ENCODE measurements at places on chromosomes 6 and 20.

DNA sequence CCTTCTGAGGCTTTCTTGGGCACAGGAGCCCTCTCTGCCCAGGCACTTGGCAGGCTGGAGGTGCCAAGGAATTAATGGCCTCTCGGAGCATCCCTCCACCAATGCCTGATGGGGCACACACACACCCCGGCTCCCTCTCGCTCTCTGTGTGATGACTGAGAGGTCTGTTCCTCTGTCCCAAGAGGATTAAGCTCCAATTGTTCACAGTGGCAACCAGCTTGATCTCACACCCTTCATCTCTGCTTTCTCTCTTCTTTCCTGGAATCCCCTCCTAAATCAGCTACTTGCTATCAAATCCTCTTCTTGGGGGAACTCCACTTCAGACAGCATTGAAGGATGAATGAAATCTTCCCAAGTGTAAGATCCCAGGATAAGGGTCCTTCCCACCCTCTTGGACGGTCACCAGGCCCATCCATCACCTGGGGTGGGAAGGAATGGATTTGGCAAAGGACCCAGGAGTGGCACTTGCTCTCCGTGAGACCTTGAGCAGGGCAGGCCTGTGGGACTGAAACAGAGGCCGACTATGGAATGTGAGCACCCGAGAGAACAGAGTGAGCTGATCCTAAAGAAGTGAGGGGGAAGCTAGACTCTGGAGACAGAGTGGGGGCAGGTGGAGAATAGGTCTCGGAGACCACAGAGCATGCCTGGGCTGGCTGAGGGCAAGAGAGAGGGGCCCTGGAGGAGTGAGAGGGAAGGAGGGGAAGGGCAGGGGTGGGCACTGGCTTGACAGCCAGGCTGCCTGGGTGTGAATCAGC is 93.6 kb downstream of the GRM4 start:
- DNase-seq, result no peak

- DNase-seq, result no peak
Measured at GRCh38 chr6:78611886-78612480, 255.4 kb upstream of the IRAK1BP1 start.

DNA sequence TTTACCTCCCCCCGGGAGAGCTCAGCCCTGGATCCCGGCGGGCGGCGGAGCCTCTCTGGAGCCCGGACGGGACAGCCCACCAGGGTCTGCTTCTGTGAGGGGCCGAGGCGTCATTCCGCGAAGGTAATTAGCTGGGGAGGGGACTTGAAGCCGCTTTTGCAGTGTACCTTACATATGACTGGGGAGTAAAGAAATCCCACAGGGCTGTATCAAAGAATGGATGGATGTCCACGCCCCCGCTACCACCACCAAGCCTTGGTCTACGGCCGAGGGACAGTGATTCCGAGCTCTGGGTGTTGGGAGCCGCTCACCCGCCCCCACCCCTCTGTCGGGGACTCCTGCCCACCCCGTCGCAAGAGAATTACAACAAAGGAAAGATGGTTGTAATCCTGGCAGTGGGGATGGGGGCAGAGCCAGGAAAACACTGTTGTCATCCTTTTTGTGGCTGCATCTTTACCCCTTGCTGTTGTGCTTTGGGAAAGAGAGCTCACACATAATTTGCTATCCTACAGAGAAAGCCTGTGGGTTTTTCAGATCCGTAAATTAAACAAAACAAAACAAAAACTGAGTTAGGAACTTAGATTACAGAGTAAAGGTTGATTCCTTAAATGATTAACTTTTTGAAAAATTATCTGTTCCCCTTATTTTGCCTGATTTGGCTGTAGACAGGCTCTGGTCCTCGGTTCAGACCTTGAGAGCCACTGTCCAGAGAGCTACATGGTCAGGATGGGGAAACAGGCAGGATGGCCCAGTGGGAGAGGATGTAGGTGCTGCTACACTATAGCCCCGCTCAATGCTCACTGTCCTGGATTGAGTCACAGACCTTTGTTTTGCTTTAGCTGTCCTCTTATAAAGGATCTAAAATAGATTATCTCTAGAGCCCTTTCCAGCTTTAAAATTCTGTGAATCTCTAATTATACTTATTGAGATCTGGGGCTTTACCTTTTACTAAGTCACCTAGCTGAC is 997 bp upstream of the FBXO30 start:
- no peak for DNase-seq

DNA sequence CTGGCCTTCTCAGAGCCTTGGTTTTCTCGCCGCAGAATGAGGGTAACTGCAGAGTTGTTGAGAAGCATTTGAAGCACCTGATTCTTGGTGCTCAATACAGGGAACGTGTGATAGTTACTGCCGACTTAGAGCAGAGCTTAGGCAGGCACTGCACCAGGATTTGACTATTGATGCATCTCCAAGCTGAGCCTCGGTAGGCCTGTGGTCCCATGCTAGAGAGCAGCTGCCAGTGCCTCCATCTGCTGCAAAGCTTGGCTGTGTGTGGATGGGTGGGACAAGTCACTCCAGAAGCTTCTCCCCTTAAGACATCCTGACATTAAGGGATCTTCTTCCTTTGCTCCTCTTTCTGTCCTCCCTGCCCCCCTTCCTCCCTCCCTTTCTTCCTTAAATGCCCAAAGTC is 40.9 kb downstream of the FAM209B start:
- no peak for DNase-seq

DNA sequence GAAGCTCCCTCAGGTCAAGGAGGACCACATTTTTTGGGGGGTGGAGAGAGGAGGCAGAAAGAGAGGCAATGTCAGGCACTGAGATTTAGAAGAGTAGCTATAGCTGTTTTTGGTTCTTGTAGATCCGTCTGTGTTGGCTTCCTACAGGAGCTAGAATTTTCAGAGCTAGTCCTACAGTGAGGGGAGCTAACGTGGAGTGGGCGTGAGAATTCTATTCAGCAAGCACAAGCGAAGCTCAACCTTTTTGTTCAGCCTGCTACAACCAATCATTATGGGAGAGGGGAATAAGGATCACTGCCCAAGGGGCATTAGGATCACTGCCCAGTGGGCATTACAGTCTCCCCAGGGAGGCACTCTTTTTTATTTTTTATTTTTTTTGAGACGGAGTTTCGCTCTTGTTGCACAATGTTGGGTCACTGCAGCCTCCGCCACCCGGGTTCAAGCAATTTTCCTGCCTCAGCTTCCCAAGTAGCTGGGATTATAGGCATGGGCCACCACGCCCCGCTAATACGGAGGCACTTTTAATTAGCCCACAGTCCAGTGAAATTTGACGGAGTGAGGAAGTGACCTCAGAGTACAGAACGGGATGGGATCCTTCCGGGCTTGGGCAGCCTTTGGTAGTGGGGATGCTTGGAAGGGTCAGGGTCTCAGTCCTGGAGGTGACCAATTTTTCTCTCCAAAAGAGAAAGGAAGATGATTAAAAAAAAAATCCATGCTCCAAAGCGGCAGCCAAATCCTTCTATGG is 1.1 kb upstream of the PANK2 start:
- no peak for DNase-seq

DNA sequence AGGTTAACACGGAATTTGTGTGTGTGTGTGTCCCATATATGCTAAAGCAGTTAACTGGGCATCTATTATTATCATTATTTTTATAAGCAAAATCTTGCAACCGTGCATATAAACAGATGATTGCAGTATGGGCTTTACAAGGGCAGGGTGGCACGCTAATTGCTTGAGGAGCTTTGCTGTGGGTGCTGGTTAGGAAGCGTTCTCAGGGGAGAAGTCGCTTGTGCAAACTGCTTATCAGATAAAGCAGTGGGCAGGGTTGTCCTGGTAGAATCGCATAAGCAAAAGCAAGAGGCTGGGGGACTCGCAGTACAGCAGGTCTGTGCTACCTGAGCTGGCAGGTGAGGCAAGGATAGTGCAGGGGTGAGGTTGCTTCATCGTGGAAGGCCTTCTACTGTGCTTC is 9.7 kb upstream of the CCN6 start:
- no peak for DNase-seq

DNA sequence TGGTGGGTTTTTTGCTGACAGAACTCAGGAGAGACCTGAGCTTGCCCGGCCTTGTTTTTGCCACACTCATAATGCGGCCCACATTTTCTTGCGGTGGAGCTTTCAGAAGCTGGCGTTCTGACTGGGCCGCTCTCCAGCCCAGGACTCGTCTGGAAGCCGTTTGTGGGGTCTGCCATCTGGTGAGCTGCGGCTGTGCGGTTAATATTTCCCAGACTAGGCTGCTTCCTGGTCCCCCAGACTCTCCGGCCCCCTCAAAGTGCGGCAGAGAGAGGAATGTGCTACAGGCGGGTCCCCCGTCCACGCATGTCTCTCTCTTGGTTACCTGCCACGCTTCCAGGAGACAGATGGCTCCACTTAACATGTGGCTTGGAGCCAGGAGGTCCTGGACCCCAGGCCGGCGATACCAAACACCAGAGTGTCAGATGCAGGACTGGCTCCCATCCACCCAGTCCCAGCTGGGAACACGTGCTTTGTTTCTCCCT is 128.9 kb upstream of the PMEPA1 start:
- peak; percentile 23 for DNase-seq

GRCh38 chr20:51542571-51543421 is at the start of gene NFATC2:
NFATC2 (minus strand) TSS chr20:51542719; CDS start chr20:51542499, 220 bp downstream.
- peak; percentile 77 for DNase-seq

- DNase-seq, result no peak
Measured at GRCh38 chr20:46349742-46350056, 41.4 kb upstream of the CDH22 start.

DNA sequence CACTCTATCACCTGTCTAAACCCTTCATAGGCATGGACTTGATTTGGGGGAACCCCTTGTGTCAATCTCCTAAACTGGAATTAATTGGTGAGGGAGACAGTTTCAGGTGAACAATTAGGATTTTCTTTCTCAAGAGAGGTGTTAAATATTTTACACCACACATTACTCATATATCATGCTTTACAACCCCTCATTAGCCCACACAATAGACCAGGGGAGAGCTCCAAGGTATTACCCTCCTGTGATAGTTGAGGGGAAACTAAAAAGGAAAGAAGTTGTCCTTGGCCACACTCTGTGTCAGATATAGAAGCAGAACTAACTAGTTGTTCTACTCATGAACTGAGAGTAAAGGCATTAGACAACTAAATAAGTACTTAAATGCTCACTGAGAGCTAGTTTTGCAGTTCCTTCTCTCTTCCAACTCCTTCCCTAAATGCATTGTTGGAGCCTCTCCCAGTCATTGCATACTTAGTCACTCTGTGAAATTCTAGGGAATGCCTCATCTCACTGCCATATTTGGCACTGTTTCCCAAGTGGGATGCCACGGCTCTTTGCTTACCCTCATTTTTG is 183.7 kb upstream of the CEP162 start:
- no peak for DNase-seq

DNA sequence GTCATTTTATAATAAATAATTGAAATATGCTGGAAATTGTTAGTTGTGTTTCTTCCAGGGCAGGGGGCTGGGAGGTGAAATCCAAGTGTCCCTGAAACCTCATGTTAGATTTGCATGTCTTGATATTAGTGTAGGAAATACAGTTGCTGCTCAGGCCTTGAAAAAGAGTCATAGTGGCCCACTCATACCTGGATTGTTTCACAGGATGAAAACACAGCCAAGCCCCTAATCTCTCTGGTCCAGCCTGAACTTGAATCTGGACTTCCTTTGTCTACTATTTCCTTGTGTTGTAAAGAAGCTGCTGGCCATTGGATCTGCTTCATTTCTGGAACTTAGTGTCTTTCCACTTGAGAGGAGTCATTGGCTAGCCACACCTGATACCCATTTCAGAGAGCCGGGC is 108.8 kb upstream of the JARID2 start:
- DNase-seq, result no peak

Data from activated CD8-positive, alpha-beta memory T cell treated with anti-CD3 and anti-CD28 coated beads, Interleukin-2, amount 50 U/mL, for 48 hours (primary cell).